Muscle of leg (tissue), 16 donors: ENCODE measurements at places on chromosomes 16 and 17. TPM values are rescaled to one million over a fixed set of nuclear protein-coding genes. Genes with fewer than 3 reads are reported as not detected.

- H3K36me3 ChIP-seq: peaks cover 12% of the 10 kb centered on the region
- peak overlapping the region; percentile 82 for H3K27ac ChIP-seq
- peaks cover 15% of the 10 kb centered on the region for H3K4me1 ChIP-seq
- DNase-seq: peak; percentile 94
Observed at GRCh38 chr16:57071831-57072582, 20.4 kb upstream of the CPNE2 start.

DNA sequence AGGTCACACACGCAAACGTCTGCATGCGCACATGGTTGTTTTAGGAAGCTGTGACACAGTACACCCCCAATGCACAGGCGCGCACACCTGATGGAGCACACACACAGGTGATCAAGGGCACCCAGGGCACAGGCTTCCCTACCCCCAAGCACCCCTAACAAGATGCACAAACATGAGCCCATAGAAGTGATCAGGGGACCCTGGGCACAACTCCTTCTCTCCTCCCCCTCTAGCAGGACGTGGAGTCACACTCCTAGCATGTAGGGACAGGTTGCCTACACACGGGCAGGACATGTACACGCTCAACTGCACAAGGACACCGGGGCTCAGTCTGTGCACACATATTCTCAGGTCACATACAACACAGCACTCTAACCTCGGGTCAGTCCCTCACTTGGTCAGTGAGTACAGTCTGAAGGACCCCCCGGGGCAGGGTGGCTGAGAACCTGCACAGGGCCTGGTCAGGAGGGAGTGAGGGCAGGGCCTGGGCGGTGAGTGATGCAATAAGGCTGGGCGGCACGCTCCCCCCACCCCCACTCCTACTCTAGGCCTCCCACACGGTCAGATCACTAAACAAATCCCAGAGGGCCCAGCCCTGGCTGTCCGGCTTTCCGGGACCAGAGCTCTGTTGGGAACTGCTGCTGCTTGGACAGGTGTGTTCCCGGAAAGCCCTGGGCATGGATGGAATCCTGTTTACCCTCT, 751 bp upstream of the DOC2B start:
- no peak overlapping the region for H3K4me3 ChIP-seq
- H3K27ac ChIP-seq: no peak overlapping the region

GRCh38 chr16:13109171-13109570, 207.8 kb downstream of the SHISA9 start:
- no peak overlapping the region for H3K27ac ChIP-seq
- no peaks in the 10 kb centered on the region for H3K36me3 ChIP-seq
- H3K4me3 ChIP-seq: no peak overlapping the region
- no peaks in the 10 kb centered on the region for H3K27me3 ChIP-seq
- H3K4me1 ChIP-seq: no peaks in the 10 kb centered on the region

DNA sequence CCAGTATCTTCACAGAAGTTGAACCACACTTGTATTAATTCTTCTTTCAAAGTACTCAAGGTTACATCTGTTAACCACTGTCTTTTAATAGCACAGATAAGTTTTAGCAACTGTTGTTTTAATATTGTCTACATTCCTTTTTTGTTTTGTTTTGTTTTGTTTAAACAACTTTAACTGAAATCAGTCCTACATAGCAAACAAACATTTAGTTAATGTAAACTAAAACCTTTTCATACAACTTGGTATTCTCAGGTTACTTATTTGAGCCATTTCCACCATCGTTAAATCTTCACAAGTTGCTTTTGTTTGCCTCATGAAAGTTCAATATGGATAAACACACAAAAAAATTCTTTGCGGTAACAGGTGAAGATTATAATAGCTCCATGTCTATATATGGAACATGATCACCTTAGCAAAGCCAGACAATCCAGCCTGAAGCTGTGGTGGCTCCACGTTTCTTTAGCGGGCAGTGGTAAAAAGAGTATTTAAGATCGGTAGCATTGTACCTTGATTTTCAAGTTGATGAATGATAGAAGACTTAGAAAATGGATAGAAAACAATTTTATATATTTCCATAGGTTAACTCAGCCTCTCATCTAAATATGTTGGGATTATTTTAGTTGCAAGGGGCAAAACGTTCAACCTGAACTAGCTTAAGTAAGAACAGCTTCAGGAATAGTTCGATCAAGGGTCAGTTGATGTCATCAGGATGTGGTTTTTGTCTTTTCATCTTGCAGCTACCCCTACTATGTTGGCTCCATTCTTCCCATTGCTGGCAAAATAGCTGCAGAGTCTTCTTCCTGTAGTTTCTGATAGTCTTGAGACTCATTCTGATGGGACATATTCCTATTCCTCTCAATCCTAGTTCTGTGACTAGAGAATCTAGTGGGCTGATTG, 182.8 kb downstream of the FTO start:
- H3K4me3 ChIP-seq: no peak overlapping the region
- DNase-seq: no peak
- no peaks in the 10 kb centered on the region for H3K4me1 ChIP-seq
- peaks cover 9% of the 10 kb centered on the region for H3K36me3 ChIP-seq

DNA sequence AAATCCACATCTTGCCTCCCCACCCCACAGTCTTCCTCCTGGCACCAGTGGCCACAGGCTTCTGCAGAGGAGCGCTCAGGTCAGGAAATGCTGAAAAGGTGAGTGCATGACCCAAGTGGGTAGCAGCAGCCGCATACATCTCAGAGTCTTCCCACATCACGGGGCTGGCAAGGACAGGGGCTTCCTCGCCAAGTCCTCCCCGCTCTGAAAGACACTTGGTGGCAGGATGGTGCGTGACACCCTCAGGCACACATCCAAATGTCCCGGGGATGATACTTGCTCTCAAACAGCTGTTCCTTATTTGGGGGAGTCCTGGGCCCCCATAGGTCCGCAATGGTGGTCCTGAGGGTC, 8.8 kb upstream of the SLC16A5 start:
- no peak overlapping the region for H3K4me3 ChIP-seq
- no peak overlapping the region for H3K27ac ChIP-seq
- H3K27me3 ChIP-seq: no peaks in the 10 kb centered on the region

DNA sequence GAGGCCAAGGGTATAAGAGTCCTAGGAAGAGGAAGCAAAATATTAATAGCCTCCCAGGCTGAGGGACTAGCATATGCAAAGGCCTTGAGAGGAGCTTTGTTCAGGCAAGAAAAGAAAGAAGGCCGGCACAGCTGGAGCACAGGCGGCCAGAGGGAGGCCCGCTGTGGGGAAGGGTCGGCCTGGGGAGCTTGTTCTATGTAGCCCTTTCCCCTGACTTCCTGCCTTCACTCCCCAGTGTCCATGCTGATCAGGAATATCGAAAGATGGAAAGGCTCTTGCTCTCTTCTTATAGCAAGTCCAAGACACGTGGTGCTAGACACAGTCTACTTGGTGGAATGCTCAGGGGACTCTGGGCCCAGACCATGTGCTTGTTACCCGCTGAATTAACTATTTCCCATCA, 27.4 kb upstream of the HAS3 start:
- no peaks in the 10 kb centered on the region for H3K4me1 ChIP-seq
- no peak overlapping the region for H3K4me3 ChIP-seq
- no peak for DNase-seq
- no peaks in the 10 kb centered on the region for H3K27me3 ChIP-seq
- H3K27ac ChIP-seq: no peak overlapping the region

DNA sequence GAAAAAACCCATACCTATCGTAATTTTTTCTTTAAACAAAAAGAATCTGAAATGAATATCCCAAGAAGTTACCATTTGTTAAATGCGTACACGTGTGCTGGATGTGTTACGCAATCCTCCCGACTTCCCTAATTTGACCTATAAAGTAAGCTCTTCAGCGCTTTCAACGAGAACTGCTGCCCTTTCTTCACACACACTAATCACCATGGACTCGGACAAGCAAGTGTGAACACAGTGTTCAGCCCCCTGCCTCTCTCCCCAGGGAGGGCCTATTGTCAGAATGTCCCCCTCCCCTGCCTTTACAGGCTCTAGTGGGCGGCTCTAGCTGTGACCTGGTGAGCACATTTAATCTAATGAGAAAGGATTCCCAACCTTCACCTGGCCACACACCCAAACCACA, 216.1 kb downstream of the CEP112 start:
- peak; percentile 47 for DNase-seq
- peaks cover 2% of the 10 kb centered on the region for H3K36me3 ChIP-seq
- no peaks in the 10 kb centered on the region for H3K27me3 ChIP-seq
- no peak overlapping the region for H3K4me3 ChIP-seq
- no peak overlapping the region for H3K27ac ChIP-seq
- H3K4me1 ChIP-seq: peaks cover 6% of the 10 kb centered on the region

GRCh38 chr16:49854188-49854795, 1.6 kb downstream of the ZNF423 start:
- H3K4me1 ChIP-seq: peaks cover 46% of the 10 kb centered on the region
- peak; percentile 61 for DNase-seq
- H3K36me3 ChIP-seq: no peaks in the 10 kb centered on the region
- H3K27me3 ChIP-seq: no peaks in the 10 kb centered on the region
- peak overlapping the region; percentile 68 for H3K4me3 ChIP-seq

- peaks cover 10% of the 10 kb centered on the region for H3K4me1 ChIP-seq
- no peak for DNase-seq
- no peak overlapping the region for H3K27ac ChIP-seq
- no peak overlapping the region for H3K4me3 ChIP-seq
- H3K36me3 ChIP-seq: no peaks in the 10 kb centered on the region
Observed at GRCh38 chr17:43342589-43342890, 56.3 kb upstream of the ARL4D start.

CALB2 gene
- polyA plus RNA-seq: 0.49 TPM

CRYM gene
- 0.13 TPM for polyA plus RNA-seq

CCT6B gene
- 2.6 TPM for polyA plus RNA-seq
